ENCODE measurements at places on chromosomes 4 and X. TPM values are rescaled to one million over a fixed set of nuclear protein-coding genes. Genes with fewer than 3 reads are reported as not detected.
A peak's percentile ranks its signal among the peaks of the same experiment; 100 is the strongest.

- ATAC-seq: no peak
Observed at GRCh38 chr4:42415281-42415680, 18.0 kb downstream of the SHISA3 start.

DNA sequence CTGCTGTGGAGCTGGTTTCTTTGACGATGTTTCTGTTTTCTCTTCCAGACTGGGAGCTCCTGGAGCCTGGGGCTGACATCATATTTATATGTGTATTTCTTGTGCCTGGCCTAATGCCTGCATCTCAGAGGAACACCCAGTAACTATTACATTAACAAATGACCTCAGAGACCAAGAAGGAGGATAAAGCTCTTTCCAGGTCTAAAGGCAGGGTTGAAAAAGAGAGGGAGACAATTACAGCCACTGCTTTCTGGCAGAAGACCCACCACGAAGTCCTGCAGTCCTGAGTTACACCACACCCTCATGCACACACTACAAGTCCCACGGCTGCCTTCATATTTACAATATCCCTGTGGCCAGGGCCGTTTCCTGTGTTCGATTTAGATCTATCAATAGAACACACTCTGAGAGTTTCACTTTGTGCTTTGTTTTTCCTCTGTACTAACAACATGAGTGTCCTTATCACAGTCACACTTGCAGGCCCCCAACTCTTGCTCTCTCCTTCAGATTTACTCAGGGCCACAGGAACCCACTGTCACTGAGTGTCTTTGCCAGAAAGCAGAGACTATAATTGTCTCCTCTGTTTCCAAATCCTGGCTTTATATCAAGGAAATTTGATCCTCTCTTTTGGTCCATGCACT, 535.5 kb downstream of the MID1IP1 start:
- peak; percentile 90 for ATAC-seq

The ITGB1BP2 gene
- 1.5 TPM for total RNA-seq

DNA sequence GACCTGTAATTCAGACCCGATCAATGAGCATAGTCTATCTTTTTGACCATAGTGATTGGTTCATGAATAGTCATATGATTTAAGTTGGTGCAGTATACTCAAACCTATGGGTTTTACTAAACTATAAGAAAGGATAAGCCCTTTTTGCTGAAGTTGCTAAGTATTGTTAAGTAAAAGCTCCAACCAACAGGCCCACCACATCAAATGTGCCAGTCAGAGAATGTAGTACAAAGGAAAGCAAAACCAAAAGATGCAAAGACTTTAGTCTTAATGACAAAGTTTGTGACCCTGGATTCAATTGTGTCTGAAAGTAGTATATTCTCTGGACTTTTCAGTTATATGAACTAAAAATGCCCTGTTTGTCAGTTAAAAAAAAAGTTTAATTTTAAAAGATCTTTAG, 208.1 kb upstream of the TET2 start:
- ATAC-seq: no peak

- no peak for ATAC-seq
Observed at GRCh38 chrX:126770179-126770578, 49.4 kb upstream of the PRR32 start.

- ATAC-seq: no peak
Observed at GRCh38 chr4:179762840-179763239, 2320.6 kb upstream of the AGA start.

- no peak for ATAC-seq
Observed at GRCh38 chr4:10345381-10345784, 111.8 kb downstream of the ZNF518B start.

The GABRG1 gene
- total RNA-seq: 0.16 TPM

The BEX3 gene
- 252 TPM for total RNA-seq

DNA sequence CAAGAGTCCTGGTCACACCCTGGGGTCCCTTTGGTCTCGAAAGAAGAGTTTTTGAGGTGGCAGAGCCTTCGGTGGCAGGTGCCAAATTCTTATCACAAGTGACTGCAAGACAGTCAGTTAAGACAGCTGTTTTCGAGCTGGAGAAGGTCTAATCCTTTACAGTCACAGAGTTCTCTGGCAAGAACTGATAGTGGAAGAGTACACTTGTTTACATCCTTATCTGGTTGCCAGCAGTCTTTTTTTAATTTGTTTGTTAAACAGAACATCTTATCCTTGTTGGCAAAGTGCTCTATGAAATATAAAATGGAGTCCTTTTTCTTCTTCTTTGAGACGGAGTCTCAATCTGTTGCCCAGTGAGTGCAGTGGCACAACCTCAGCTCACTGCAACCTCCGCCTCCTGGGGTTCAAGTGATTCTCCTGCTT, 50.4 kb upstream of the ELOVL6 start:
- no peak for ATAC-seq

DNA sequence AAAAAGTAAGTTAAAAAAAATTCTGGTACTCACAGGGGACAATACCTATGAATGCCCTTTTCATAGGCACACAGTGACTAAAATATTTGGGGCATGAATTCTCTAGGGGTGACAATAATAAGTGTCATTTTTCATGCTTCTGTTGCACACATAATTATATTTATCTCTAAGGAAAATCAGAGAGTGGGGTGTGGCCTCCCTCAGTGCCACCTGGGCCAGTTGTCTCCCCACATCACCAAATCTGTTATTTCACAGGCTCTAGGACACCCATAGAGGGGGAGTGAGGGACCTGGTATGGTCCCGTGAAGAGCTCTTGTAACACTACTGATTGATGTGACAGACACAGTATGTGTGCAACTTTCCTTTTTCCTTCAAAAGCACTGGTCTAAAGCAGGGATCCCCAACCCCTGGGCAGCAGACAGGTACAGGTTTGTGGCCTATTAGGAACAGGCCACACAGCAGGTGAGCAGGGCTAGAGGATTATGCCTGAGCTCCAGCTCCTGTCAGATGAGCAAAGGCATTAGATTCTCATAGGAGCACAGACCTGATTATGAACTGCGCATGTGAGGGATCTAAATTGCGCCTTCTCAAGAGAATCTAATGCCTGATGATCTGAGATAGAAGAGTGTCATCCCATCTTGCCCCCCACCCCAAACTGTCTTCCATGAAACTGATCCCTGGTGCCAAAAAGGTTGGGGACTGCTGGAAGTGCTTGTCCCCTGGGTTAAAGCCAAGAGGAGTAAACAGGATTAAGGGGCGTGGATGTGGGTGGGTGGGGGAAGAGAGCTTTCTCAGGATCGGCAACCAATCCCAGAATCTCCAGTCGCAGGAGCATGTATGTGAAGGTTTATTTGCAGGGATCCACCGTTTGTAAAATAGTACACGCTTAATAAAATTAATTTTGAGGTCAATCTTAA, 856 bp downstream of the SLC9B1 start:
- ATAC-seq: peak; percentile 27

DNA sequence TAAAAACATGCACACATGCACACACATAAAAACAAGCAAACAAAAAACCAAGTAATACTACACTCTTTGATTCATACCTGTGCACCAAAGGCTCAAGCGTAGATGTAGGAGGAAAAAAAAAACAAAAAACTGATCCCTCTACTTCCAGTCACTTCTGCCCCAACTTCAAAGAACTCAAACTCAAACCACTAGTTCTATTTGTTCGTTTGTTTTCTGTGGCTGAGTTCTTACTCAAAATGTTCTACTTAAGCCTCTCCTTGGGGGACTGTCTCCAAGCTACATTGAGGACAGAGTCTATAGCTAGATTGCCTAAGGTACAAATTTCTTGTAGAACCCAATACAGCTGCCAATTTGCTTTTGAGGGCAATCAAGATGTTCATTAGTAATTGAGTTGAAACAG, 171.0 kb upstream of the ATOH1 start:
- no peak for ATAC-seq

- ATAC-seq: no peak
Observed at GRCh38 chrX:22329783-22330182, 57.1 kb downstream of the CBLL2 start.

- no peak for ATAC-seq
Observed at GRCh38 chrX:151773434-151773833, 38.9 kb downstream of the CNGA2 start.

DNA sequence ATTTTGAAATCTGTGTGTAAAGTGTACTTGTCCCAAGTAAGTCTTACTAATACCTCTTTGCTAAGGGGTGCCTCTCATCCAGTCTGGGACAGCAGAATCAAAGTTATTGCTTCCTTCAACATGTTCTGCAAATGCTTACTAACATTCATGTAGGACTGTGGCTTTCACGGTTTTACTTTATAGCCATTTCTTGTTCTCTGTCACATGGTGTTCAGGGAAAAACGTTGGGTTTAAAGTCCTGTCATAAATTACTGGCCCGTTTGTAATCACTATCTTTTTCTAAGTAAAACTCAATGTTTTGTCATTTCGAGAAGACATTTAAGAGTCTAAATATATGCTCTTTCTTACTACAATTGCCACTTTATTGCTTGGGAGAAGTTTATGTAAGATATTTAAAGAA, 321.1 kb downstream of the STIM2 start:
- ATAC-seq: no peak

DNA sequence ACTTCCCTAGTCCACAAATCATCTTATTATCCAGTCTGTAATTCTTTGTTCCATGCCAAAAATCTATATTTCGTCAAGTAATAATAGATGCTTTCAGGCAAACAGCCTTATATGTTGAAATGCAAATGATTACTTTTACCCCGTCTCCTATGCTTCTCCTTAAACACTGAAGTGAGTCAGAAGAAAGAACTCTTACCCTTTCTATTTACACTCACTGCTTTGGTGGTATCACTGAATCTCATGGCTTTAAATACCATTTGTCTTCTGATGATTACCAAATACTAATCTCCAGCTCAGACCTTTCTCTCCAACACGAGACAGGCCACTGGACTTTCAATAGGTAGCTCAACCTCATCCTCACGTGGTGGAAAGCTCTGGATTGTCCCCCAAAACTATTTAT, 558.1 kb downstream of the IL1RAPL1 start:
- ATAC-seq: no peak

The FDCSP gene
- total RNA-seq: not detected

The PPP1R3F gene
- total RNA-seq: 6.0 TPM

The PABPC1L2B gene
- 0.93 TPM for total RNA-seq

All from motor neuron (in vitro differentiated cells).